Astrocyte of the spinal cord (primary cell): ENCODE measurements at places on chromosomes 5 and 9.

DNA sequence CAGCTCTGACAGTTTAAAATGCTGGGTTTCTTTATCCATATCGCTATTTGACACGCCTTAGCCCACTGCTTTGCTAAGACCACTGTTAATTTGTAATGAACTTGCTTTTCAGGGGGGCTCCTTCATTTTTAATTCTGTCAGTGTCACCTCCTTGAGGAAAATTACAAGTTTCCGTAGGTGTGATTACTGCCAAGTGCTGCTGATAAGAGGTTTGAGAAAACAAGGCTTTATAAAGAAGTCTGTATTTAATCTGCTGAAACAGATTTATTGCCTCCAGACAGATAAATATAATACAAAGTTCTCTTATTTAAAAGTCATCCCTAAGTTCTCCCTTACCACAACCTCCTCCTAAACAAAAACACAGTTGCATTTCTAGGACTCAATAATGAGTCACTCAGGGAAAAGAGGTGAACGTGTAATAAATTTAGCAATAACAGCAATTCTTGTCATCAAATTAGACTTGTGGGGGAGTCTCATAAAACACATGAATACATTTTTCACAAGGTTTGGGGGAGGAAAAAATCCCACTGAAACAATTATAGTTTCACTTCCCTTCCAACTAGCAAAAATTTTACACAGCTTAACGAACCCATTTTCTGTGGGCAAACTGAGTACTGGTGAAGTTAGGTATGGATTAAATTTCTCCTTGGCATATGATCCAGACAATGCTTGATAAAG is 72.8 kb downstream of the MAPKAP1 start:
- no peak for DNase-seq

GRCh38 chr5:34587355-34588241 is 68.5 kb upstream of the RAI14 start:
- peak; percentile 55 for DNase-seq

DNA sequence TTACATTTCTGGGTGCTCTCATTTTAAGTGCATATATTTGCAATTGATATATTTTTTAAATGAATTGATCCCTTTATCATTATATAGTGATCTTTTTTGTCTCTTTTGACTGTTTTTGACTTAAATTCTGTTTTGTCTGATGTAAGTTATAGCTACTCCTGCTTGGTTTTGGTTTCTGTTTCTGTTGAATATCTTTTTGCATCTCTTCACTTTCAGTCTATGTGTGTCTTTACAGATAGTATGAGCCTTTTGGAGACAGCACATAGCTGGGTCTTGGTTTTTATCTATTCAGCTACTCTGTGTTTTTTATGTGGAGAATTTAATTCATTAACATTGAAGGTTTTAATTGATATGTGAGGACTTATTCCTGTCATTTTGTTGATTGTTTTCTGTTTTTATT is 311.3 kb downstream of the SPATA31D1 start:
- DNase-seq = no peak

DNA sequence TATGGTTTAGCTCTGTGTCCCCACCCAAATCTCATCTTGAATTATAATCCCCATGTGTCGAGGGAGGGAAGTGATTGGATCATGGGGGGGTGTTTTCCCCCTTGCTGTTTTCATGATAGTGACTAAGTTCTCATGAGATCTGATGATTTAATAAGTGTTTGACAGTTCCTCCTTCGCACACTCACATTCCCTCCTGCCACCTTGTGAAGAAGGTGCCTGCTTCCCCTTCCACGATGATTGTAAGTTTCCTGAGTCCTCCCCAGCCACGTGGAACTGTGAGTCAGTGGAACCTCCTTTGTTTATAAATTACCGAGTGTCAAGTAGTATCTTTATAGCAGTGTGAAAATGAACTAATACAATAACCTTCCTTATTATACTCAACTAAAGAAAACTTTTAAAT is 24.3 kb upstream of the TEX10 start:
- no peak for DNase-seq

DNA sequence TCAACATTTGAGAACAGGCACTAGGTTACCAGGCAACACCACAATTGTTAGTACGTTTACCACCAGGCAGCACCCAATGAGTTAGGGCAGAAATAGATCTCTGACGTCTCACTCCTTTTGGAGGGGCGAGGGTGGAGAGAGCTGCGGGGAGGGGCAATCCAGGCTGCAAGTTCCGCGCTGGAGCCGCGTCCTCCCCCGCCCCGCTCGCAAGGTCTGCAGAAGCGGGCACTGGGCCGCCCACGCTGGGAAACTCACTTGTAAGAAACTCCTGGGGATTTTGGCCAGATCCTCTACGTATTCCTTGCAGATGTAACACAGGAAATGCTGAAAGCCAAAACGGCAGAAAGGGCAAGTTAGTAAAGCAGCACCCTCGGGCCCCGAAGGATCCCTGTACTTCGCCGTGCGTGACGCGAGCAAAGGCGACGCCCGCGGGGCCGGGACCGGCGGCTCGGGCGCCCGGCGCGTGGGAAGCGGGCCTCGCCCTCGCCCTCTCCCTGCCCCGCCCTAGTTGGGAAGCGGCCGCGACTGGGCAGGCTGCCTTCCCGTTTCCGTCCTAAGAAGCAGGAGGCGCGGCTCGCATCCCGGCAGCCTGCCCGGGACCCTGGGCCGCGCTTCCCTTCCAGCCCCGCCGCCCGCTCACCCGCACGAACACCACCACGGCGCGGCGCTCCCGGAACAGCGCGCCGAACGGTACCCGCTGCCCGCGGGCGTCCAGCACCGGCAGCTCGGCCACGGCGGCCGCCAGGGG is 493 bp downstream of the PRXL2C start:
- DNase-seq = peak; percentile 89

DNA sequence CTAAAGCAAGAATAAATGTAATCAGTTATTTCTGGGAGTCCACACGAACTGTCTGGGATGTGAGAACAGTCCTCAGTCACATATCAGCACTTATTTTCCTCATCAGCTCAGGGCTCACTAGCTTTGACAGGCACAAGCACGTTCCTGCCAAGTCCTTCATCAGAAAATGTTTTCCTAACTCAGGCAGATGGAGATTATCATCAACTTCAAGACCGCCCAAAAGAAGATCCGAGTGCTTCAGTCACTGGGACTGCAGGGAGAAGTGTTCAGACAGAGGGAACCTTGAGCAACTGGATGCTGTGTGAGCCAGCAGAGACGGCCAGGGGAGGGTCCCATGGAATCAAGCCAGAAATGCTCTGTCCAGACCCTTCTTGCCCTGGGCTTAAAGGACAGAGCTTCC is 189.4 kb downstream of the NXNL2 start:
- no peak for DNase-seq

DNA sequence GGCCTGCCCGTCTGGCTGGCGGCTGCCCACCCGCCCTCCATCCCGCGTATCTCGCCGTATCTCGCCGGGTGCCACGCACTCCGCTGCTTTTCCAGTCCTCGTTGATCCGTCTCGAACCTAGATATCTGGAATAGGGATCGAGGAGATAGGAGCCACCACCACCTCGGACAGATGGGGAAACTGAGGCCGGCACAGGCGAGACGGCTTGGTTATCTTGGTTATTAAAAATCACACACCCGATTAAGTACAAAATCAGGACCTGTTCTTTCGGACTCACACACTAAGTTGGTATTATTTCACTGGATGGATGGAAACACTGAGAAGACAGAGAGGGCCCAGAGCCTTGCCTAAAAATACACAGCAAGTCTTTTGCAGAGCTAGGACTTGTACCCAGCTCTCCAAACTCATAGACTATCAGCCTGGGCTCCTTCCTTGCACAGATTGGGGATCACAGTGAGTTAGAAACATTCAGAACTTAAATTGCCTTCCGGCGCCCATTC is 678 bp downstream of the SLC26A2 start:
- peak; percentile 9 for DNase-seq

DNA sequence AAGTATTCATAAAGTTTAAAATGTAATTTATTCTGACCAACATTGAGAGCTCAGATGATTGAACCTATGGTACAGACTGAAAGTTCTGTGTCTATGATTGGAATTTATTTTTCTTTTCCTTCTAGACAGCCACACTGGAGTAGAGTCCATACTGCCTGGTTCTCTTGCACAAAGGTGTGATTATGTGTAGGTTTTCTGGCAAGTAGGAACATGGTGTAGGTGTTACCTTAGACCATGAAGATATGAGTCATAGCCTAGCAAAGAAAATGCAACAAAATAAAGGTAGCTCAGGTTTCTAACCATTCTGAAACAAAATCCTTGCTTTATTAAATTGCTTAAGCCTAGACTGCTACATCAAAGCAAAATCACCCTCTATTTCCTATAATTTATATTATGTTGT is 143.4 kb downstream of the CDH12 start:
- DNase-seq = no peak

DNA sequence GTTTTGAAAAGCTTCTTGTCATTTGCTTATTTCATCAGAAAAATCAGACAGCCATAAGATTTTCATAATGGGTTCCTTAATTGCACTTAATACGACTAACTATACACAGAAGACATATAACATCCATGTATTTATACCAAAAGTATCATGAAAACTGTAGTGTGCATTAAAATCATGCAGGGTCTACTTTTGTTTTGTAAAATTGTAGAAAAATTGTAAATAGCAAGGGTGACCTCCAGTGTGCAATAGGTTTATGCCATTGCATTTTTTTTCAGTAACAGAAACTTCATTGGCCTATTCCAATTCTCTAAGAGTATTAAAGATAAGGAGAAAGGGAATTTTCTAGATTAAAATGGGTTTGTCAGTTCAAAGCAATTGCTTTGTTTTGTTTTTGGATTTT is 307.6 kb downstream of the KIAA0825 start:
- no peak for DNase-seq

DNA sequence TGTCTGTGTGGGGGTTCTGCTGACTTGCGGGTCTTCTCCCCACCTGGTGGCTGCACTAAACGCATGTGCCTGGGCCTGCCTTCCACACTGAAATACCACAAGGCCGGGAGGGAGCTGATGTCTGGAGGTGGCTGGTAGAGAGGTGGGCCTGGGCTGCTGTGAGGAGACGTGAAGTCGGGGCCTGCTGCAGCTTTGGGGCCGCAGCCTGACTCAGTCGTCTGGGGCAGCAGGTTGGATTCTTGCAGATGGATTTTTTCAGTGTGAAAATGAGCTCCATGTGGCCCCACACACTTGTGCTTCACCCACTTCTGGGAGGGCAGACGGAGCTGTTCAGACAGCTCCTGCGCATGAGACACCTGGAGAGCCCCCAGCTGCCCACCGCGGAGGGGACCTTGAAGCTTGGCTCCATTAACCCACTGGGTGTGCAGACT is 29.3 kb downstream of the COL5A1 start:
- peak; percentile 28 for DNase-seq

GRCh38 chr5:147450606-147451005 is 59.3 kb downstream of the DPYSL3 start:
- DNase-seq = no peak

DNA sequence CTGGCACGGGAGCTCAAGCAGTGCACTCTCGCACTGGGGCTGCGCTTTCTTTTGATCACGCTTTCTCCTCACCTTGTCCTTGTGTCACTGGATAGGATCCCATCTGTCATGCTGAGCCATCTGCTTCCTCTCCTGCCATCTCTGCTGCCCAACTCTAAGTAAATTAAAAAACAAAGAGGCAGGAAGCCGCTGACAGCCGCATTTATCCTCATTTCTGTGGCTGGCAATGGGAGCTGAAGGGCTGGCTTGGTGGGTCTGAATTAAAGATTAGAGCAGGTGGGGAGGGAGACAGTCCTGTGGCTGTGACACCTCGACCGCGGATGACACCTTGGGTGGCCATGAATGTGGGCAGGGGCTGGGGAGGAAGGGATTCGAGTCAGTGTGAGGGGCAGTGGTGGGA is 159.2 kb upstream of the ALDH1B1 start:
- no peak for DNase-seq

DNA sequence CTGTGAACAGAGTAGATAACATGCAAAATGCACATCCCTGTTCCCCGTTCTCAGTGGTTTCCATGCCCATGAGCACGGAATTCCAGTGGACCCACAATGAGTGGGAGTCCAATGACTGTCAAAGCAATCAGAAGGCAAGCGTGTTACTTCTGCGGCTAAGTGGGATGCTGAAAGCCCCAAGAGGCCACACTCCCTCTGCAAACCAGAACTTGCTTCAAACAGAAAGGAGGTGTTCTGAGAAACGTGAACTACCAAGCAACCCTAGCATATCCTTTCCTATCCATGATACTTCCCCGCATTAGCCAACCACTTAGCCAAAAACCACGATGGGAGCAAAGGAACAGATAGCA is 21.7 kb upstream of the MVB12B start:
- no peak for DNase-seq

- peak; percentile 63 for DNase-seq
Observed at GRCh38 chr5:84301535-84301934, 83.1 kb downstream of the EDIL3 start.

DNA sequence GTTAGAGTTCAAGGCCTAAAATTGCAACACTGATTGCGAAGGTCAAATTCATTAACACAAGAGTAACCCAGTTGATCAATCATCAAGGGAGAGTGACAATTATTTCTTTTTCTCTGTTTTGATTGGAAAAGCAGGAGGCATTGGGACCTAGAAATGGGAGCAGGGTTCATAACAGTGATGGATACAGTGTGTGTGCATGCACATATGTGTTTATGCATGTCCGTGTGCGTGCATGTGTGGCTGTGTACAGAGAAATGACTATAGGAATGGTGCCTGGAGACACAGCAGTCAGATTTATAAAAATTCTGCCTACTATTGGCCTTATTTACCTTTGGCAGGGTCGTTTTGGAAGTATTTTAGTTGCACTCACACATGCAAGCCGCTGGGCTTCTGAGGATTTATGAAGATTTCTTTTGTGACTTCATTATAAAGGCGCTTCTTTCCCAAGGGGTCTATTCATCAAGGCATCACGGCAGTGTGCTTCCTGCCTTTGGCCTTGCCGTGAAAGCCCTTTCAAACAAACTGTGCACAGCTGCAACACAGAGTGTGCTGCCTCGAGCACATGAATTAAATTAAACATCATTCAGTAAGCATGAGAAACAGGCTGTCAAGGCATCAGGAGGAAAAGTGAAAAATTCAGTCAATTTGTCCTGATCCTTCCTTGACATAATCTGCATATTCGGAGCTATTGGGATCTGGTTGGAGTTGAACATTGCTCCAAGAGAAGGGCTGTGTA is 122.8 kb upstream of the PUM3 start:
- DNase-seq = no peak

DNA sequence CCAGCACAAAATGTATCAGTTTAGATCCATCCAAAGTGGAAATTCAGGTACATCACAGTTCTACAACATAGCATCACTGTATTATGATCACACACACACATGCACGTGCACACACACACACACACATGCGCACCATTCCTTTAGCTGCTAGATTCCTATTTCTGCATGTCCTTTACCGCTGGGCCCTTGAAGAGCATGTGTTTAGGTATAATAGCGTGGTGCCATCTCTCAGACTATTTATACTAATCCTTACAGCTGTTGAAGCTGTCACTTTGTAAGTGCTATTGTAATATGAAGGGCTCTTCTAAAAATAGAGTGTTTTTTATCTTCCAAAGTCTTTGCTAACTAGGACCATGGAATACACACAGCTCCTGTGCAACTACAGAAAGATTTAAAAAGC is 308.8 kb upstream of the TRPC7 start:
- no peak for DNase-seq

GRCh38 chr5:172911628-172911880 is 47.7 kb upstream of the RPL26L1 start:
- DNase-seq = no peak

- no peak for DNase-seq
Observed at GRCh38 chr9:121640076-121640475, 11.4 kb upstream of the DAB2IP start.

GRCh38 chr5:55570570-55570969 is 35.8 kb upstream of the PLPP1 start:
- DNase-seq = no peak
